ENCODE measurements at places on chromosomes 3 and 15.

- no peak for DNase-seq
Measured at GRCh38 chr3:57120040-57120439, 45.1 kb downstream of the IL17RD start.

- no peak for DNase-seq
Measured at GRCh38 chr15:80414546-80415357, 10.6 kb downstream of the ARNT2 start.

- DNase-seq: peak; percentile 90
Measured at GRCh38 chr3:187777331-187777941, 32.2 kb upstream of the BCL6 start.

GRCh38 chr3:184448321-184449160 lies 68.7 kb downstream of the CHRD start:
- DNase-seq: no peak

DNA sequence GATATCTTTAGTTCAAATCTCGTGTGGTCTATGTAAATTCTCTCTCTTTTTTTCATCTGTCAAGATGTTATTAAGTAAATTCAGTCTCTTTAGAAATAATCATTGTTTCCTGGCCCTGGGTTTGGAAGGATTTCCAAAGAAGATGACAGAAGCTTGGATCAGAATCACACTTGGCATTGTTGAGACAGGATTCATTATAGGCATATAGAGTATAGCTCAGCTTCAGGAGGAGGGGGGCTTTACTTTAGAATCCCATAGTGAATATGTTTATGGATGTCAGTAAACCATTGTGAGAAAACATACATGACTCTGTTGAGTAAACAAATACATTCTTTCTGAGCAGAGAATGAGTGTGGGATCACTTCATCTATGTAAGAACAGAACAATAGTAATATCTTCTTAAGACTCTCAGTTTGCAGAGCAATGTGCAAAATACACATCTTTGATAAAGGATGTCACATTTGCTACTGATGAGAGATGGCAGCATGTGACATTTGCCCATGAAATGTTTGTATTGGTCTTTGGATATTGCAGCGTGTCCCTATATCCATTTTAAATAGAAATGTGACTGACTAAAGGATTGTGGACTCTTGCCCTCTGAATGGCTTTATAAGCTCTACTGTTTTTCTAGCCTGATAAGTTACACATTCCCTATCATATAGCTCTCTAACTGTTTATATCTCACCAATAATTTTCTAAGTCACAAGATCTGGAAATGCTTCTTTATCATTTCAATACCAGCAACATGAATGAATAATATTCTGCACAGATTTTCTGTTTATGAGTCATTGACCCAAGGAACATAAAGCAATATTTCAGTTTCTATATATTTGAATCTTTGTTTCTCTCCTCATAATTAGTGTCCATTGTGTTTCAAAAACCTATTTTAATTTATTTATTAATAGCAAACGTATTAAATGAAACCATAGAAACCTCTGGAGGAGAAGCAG lies 95.6 kb upstream of the THRB start:
- peak; percentile 7 for DNase-seq
